Foreskin fibroblast (primary cell): ENCODE measurements at places on chromosomes 11 and 22.

DNA sequence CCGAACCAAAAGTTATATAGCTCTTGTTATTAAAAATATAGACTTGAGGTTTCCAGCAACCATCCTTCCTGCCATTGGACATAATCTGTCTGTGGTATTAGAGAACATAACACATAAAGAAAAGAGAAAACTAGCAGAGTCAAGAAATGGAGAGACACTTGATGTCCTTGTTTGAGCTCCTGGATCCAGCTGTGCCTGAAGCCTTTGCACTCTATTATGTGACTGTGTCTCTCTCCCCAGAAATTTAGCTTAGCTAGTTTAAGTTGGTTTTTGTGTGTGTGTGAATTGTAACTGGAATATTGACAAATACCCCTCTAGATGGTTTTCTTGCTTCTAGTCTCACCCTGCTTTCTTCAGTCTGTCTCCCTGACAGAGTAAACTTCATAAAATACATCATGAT lies 61.6 kb downstream of the SC5D start:
- DNase-seq: no peak

- no peak for DNase-seq
Measured at GRCh38 chr11:59967677-59968394, 4.0 kb downstream of the OOSP4A start.

DNA sequence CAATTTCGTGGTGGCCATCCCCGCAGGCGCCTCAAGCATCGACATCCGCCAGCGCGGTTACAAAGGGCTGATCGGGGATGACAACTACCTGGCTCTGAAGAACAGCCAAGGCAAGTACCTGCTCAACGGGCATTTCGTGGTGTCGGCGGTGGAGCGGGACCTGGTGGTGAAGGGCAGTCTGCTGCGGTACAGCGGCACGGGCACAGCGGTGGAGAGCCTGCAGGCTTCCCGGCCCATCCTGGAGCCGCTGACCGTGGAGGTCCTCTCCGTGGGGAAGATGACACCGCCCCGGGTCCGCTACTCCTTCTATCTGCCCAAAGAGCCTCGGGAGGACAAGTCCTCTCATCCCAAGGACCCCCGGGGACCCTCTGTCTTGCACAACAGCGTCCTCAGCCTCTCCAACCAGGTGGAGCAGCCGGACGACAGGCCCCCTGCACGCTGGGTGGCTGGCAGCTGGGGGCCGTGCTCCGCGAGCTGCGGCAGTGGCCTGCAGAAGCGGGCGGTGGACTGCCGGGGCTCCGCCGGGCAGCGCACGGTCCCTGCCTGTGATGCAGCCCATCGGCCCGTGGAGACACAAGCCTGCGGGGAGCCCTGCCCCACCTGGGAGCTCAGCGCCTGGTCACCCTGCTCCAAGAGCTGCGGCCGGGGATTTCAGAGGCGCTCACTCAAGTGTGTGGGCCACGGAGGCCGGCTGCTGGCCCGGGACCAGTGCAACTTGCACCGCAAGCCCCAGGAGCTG lies 24.8 kb downstream of the ADAMTS15 start:
- no peak for DNase-seq

DNA sequence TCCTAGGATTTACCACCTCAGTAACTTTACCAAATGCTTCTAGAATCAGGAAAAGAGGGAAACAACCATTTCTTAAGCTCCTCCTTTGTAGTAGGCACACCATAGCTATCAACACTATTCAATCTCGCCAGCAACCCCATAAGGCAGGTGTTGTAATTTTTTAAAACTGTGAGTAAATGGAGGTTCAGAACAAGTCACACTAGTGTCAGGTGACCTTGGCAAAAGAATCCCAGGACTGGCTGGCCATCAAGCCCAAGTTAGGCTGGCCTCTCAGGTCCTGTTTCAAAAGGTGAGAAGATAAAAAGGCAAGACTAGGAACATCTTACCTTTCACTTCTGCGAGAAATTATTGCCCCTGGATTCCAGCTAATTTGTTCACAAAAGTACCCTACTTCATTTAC lies 713 bp downstream of the TOP3B start:
- DNase-seq: no peak

DNA sequence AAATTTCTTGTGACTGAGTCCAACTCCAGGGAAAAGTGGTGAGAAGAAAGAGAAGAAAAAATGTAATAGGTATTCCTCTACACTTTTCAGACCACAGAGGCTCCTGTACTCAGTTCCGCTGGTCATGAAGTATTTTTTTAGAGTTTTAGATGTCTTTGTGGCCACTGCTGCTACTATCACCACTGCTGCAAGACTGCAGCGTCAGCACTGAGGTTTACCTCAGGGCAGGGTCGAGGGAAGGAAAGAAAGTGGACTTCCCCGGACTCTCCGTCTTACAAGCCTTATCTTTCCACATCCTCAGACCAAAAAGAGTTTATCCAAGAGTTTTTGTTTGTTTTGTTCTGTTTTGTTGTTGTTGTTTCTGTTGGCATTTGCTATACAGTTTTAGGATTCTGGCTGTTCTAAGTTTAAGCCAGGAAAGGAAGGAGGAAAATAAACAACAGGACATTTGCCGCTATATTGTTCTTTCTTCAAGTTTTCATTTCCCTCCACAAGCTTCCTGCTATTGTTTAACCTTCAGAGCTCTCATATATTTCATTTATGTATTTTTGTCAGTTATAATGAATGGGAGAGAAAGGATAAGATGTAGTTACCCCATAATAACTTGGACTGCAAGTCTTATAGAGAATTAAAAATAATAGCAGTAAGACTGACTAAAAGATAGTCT lies 919.3 kb downstream of the NTM start:
- DNase-seq: no peak

GRCh38 chr11:6319704-6320410 lies 444 bp downstream of the CAVIN3 start:
- DNase-seq: peak; percentile 95

- no peak for DNase-seq
Measured at GRCh38 chr22:27903805-27904473, 15.1 kb downstream of the PITPNB start.

- DNase-seq: no peak
Measured at GRCh38 chr22:35314161-35314942, 14.7 kb downstream of the TOM1 start.

DNA sequence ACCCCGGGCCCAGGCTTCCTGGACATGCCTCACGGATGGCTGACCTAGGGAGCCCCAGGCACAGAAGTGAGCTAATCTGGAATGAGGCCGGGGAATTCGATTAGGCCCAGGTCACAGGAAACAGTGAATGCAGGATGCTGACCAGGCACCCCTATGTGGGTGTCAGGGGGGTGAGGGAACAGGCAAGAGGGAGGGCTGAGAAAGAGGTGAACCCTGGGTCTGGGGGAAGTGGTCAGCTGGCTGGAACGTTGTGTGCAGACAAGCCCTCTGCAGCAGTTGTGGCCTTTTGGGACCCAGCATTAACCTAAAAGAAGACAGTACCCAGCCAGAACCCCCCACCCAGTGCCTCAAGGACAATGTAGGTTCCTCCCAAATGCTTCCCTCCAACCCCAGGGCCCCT lies 8.1 kb downstream of the SERHL2 start:
- no peak for DNase-seq

DNA sequence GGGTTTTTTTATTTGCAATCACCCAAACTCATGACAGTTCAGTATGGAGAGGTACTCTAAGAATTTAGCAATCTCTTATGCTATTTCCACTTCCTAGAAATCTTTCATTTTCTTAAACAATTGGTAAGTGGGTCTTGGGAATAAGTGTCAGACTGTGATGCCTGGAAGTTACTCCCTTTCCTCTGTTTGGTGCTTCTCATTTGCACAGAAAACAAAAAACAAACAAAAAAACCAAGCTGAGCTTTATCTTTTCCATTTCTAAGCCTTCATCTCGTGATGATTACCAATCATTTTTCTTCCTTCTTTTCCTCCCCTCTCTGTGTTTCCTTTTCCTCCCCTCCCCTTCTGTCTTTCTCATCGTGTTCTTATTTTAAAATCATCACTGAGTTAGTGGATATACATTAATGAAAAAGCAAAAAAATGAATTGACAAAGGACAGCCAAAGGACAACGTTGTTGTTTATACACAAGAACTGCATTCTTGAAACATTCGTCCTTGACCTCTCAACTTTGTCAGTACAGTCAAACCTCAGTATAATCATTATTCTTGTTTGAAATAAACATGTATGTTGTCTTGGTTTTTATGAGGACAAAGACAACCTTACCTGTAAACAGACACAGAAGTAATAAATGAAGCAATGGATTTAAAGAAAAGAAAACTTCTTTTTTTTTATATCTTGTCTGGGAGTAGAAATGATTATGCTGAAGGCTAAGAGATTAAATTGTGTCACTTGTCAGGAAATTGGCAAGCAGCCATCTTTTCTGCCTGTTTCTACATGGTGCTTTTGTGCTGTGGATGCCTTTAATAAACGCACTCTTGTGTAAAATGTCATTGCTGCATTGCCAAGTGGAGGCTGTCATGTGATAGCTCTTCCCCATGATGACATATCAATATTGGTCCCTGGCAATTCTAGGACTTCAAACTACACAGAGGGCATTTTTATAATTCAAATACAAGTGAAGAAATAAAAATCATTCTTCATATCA lies 803.2 kb upstream of the CCDC90B start:
- DNase-seq: no peak

DNA sequence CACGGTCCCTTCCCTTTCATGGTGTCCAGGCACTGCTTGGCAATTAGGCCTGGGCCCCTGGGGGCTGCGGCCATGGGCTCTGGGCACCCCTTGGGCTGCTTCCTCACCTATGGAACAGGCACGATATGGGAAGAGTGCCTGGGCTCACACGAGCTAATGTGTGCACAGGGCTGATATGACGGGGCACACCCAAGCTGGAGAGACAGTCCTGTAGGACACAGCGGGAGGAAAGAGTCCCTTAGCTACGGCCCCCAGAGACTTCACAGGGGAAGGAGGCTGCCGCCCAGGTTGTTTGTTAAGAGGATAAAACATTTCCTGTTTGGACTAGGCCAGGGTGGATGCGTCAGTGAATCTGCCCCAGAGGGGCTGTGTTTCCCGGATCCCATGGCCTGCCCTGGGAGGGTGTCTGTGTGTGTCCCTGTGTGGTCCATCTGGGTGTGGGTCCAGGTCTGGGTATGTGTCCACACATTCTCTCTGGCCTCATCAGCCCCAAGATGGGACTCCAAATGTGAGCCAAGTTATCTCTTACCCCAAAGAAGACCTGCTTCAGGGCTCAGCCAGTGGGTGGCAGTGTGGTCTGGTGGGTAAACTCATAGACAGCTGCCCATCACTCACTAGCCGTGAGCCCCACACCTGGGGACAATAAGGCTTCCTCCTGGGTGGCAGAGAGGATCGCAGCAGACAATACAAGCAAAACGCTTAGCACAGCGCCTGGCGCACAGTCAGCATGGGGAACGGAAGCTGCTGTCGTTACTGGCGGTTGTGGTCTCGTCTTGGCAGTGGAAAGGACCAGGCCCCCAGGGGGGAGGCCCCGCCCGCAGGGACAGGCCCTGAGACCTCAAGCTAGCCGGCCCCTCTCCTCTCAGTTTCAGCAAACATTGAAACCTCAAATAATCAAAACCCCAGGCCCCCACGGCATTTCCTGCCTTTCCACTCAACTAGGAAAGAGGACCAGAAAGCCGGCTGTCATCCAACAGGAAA lies 3.2 kb upstream of the EMID1 start:
- no peak for DNase-seq

GRCh38 chr22:46057246-46058090 lies 80.5 kb upstream of the WNT7B start:
- DNase-seq: no peak

DNA sequence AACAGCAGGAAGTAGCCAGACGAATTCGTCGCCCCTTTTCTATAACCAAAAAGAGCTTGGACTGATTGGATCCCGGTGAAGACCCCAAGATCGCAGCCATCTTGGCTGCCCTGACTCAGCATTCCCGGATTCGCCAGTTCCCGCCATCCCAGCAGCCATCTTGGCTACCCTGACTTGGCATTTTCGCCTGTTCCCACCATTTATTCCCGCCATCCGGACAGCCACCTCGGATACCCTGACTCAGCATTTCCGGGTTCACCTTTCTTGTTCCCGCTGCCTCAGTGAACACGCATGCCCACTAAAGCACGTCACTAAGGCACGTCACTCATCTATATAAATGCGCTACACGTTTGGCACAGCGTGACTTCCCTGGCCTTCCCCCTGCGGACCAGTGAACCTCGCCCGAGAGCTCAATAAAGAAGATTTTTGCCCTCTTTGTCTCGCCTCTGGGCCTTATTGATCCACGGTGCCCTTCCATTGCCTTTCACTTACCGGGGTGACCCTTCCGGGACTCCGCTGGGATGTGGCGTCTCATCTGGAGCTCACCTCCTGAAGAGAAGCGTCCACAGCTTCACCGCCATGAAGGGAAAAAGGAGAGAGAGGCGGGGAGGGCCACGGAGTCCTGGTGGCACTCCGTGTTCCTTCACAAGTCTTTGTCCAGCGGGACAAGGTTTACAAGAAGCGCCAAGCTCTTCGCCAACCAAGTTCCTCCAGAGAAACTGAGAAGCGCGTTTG lies 4.0 kb upstream of the OR56A3 start:
- DNase-seq: no peak

- DNase-seq: no peak
Measured at GRCh38 chr11:59262177-59262818, 49.6 kb upstream of the MPEG1 start.

DNA sequence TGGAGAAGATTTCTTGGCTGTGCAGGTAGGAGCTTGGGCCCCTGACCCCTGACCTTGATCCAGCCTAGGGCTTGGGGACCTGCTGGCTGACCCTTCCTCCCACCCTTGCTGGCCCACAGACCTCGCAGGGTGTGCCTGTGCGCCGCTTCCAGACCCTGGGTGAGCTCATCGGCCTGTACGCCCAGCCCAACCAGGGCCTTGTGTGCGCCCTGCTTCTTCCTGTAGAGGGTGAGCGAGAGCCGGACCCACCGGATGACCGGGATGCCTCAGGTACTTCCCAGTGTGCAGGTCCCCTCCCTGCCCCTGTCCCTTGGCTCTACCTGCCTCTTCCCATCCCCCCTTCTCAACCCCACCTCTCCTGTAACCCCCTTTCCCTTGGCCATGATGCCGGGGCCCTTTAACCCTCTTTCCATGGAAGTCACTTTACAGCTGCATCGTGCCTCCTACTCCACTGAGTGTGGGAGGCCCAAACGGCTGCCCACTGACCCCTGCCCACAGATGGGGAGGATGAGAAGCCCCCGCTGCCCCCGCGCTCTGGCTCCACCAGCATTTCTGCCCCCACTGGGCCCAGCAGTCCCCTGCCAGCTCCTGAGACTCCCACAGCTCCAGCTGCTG lies 3.8 kb downstream of the INPPL1 start:
- no peak for DNase-seq

- no peak for DNase-seq
Measured at GRCh38 chr11:57273448-57274058, 36.5 kb upstream of the APLNR start.

DNA sequence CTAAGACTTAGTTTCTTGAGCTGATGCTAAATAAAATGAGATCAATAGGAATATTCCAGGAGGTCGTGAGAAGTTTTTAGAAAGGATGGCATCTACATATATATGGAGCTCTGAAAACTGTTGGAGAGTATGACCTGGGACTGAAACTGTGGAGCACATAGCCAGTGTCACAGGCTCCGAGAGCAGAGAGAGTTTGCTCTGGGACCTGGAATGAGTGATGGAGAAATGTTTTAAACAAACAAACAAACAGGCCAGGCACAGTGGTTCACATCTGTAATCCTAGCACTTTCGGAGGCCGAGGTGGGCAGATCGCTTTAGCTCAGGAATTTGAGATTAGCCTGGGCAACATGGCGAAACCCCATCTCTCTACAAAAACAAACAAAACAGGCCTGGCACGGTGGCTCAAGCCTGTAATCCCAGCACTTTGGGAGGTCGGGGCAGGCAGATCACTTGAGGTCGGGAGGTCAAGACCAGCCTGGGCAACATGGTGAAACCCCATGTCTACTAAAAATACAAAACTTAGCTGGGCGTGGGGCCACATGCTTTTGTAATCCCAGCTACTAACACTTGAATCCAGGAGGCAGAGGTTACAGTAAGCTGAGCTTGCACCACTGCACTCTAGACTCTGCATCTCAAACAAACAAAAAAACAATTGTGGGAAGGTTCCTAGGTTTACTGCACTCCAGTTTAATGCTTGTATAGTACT lies 67.1 kb downstream of the SLC35F2 start:
- no peak for DNase-seq
